Right cardiac atrium (tissue), 5 donors: ENCODE measurements at places on chromosomes 6 and 20. TPM values are rescaled to one million over a fixed set of nuclear protein-coding genes. Genes with fewer than 3 reads are reported as not detected.

B3GALT4 gene
- total RNA-seq = 9.7 TPM

MRPL18 gene
- total RNA-seq = 64.9 TPM

SLC17A9 gene
- 2.5 TPM for total RNA-seq

- DNase-seq = no peak
Measured at GRCh38 chr6:122747573-122747972, 31.9 kb upstream of the FABP7 start.

GRCh38 chr6:128204616-128205015 lies 303.8 kb upstream of the THEMIS start:
- no peak for DNase-seq

- DNase-seq = no peak
Measured at GRCh38 chr6:139844907-139845306, 470.5 kb upstream of the CITED2 start.

GRCh38 chr6:31528307-31528777 lies 420 bp upstream of the MCCD1 start:
- no peak for DNase-seq
